ENCODE measurements at places on chromosomes 5 and 9.
A peak's percentile ranks its signal among the peaks of the same experiment; 100 is the strongest.

DNA sequence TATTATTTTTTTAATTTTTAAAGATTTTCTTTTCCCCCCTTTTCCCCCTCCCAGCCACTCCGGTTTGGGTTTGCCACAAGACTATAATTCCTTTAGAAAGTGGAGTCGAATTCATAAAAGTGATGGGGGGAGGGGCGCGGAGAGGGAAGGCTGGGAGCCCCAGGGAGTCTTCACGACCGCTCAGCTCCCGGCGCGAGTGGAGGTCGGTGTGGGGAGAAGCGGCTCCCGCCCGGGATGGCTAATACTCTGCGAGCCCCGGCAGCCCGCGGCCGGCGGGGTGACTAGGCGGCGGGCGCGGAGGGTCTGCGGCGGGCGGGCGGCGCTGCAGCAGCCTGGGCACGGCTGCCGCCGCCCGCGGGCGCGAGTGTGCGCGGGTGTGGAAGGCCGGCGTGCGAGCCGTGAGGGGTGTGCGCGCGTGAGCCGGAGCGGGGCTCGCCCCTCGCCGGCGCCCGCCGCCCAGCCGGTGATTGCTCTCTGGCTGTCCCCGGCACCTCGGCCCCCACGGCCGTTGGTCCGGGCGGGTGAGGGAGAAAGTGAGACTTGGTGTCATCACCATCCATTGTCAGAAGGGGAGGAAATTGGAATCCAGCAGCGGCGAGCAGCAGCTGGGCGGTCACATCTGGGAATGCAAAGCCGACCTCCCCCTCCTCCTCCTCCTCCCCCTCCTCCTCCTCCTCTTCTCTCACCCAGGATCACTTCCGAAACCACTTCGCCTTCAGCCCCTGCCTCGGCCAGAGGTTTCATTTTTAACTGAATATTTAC lies at the start of gene PARP8:
Gene PARP8, plus strand, starts transcription at position 377 of the 762 bp plus-strand sequence. CDS start 459 bp downstream, outside the sequence.
- DNase-seq, result peak; percentile 53

GRCh38 chr5:10319202-10319851 lies 11.6 kb upstream of the CMBL start:
- no peak for DNase-seq

- DNase-seq, result no peak
These were observed at the start of gene HAPLN1 for GRCh38 chr5:83720836-83721537. Gene HAPLN1, minus strand, starts transcription at chr5:83720855. Its CDS starts 47,332 bp downstream, at chr5:83673523.

DNA sequence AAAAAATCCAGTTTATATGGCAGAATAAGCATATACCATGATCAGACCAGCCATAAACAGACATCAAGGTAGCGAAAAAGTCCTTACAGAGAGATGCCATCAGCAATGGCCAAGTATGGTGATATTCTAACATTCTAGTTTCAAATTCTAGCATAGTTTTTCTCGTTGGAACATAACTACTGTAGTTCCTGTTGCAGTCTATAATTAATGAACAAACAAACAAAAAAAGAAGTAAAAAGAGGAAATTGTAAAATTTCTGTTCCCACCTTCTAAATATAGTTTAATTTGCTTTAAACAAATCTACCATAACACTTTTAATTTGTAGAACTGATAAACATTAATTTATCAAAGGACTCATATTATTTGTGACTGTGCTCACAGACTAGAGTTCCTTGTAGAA lies 9.9 kb upstream of the CD180 start:
- no peak for DNase-seq

GRCh38 chr9:16627967-16628366 lies 242.5 kb downstream of the BNC2 start:
- DNase-seq, result no peak

DNA sequence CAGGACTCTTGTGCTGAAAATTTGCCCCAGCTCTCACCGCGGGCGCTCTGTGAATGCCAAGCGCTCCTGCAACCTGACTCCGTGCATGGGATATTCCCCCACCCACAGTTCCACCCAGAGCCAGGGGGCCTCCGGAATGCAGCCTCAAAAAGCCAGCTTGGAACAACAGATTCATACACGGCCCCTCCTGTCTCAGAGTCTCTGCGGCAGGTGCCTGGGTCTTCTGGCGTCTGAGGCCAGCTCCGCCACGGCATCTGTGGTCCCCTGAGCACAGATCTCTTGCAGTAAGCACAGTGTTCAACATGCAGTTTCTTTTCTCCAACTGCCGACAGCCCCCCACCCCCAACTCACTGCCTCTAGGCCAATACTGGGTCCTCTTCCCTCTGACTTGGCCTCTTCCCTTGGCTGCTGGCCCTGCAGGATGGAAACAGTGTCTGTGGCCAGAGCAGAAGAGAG lies 355.7 kb upstream of the IRX2 start:
- no peak for DNase-seq

DNA sequence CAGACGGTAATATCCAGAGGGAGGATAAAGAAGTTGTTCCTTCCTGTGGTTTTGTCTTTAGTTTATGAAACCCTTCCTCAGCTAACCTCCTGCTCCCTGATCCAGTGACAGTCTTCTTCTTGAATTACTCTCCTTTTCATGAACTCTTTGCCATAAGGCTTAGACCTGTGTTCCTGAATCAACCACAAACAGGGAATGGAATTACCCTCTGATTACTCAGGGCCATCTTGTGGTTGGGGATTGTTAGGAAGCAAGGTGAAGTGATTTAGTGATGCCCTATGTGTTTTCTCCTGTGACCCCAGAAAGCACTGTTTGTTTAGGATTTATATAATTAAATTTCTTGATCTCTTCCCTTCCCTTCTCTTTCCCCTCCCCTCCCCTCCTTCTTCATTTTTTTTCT lies 409.1 kb downstream of the TAF11L14 start:
- no peak for DNase-seq
